ENCODE measurements at places on chromosomes 5 and 9.

DNA sequence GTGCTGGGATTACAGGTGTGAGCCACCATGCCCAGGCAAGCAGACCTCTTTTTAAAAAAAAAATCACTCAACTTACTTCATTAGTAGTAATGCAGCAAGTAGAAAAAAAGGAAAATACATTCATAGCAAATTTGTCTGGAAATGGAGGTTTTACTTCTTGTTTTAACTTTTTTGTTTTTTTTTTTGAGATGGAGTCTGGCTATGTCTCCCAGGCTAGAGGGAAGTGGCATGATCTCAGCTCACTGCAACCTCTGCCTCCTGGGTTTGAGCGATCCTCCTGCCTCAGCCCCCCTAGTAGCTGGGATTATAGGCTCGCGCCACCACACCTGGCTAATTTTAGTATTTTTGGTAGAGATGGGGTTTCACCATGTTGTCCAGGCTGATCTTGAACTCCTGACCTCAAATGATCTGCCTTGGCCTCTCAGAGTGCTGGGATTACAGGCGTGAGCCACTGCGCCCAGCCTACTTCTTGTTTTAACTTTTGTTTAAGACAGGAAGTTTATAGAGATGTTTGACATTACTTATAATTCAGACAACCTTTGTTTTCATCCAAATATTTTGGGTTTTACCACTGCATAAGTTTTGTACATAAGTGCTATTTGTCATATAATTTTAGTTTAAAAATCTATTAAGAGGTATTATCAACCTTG is 26.5 kb downstream of the UBE2R2 start:
- peaks cover 9% of the 10 kb centered on the region for H3K4me1 ChIP-seq
- no peak overlapping the region for H3K27ac ChIP-seq
- H3K36me3 ChIP-seq = no peaks in the 10 kb centered on the region

GRCh38 chr9:75111019-75111622 is 22.8 kb downstream of the OSTF1 start:
- H3K4me3 ChIP-seq = no peak overlapping the region
- H3K36me3 ChIP-seq = no peaks in the 10 kb centered on the region
- peaks cover 6% of the 10 kb centered on the region for H3K4me1 ChIP-seq
- no peaks in the 10 kb centered on the region for H3K27me3 ChIP-seq
- peak overlapping the region; percentile 56 for H3K27ac ChIP-seq

- H3K36me3 ChIP-seq = no peaks in the 10 kb centered on the region
- no peak overlapping the region for H3K4me3 ChIP-seq
- no peaks in the 10 kb centered on the region for H3K27me3 ChIP-seq
- H3K27ac ChIP-seq = no peak overlapping the region
- no peak for DNase-seq
- no peaks in the 10 kb centered on the region for H3K4me1 ChIP-seq
These were observed 429.1 kb upstream of the IRX4 start for GRCh38 chr5:2311851-2312250.

DNA sequence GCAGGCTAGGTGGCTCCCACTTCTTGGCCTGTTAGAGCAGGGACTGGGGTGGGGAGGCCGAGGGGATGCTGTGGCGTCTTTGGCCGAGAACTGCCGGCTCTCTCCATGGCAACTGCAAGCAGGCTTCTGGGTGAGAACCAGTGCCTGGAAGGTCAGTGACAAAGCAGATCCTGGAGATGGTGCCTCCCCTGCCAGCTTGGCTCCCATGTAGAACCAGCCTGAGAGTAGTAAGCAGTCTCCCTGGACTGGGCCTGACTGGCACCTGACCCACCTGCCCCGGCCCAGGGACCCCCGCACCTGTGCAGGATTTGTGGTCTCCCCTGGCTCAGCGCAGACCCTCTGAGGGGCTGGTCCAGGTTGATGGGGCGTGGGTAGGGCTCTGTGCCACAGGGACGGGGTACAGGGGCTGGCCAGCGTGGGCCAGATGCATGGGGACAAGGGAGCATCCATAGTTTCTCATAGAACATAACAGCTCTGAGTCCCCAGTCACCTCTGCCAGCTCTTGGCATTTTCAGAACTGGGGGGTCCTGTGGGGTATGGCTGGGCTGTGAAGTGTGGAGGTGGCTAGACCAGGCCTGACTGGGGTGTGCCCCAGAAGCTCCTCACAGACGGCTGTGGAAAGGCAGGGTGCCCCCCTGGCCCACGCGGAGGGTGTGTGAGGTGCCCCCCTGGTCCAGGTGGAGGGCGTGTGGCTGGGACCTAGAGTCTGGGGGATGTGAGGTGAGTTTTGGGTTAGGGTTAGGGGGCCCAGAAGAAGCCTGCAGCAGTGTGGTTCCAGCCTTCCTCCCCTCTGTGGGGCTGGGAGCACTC is 22.2 kb downstream of the CACNA1B start:
- no peaks in the 10 kb centered on the region for H3K36me3 ChIP-seq
- no peaks in the 10 kb centered on the region for H3K4me1 ChIP-seq
- H3K27ac ChIP-seq = no peak overlapping the region
- no peak for DNase-seq
- no peak overlapping the region for H3K4me3 ChIP-seq
- H3K27me3 ChIP-seq = no peaks in the 10 kb centered on the region

- H3K27me3 ChIP-seq = no peaks in the 10 kb centered on the region
- H3K4me1 ChIP-seq = no peaks in the 10 kb centered on the region
- no peaks in the 10 kb centered on the region for H3K36me3 ChIP-seq
- H3K4me3 ChIP-seq = no peak overlapping the region
- DNase-seq = no peak
- H3K27ac ChIP-seq = no peak overlapping the region
These were observed 49.0 kb upstream of the TNPO1 start for GRCh38 chr5:72767289-72768010.

DNA sequence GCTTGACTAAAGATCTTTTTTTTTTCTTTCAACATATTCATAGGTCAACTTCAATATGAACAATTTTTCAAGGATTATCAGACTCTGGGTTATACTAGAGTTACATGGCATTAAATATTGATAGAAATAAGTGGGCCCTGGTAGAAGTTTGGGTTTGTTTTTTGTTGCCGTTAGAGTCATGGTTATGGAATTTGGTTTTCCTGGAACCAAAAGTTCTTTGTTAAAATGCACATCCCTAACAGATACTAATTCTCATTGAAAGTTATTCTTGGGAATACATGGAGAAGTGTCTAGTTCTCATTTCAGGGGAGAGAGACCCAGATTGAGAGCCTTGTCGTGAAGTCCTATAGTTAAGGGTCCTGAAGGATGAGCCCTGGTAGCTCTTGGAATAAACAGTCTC is 124.9 kb downstream of the FGF1 start:
- no peak for DNase-seq
- no peak overlapping the region for H3K4me3 ChIP-seq

- DNase-seq = no peak
- H3K4me3 ChIP-seq = no peak overlapping the region
- no peak overlapping the region for H3K27ac ChIP-seq
- no peaks in the 10 kb centered on the region for H3K4me1 ChIP-seq
- H3K27me3 ChIP-seq = no peaks in the 10 kb centered on the region
- H3K36me3 ChIP-seq = no peaks in the 10 kb centered on the region
These were observed 499.0 kb downstream of the GADD45G start for GRCh38 chr9:90103771-90104170.

DNA sequence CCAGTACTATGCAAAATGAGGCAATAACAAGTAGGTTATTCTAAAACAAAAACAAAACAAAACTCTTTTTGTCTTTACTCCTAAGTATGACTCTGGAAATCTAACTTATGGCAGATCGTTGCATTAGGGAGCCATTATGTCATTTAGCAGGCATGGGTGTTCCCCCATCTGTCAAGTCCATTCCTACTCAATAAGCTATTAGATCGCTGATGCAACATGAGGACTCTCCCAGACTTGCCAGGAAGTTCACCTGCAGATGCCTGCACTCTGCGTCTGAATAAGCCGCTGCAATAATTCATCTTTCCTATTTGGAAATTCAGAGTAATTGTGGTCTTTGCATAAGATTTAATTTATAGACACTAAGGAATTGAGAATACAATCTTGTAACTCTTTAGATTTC is 585.0 kb downstream of the KIF4B start:
- no peak overlapping the region for H3K4me3 ChIP-seq
- no peaks in the 10 kb centered on the region for H3K27me3 ChIP-seq
- H3K27ac ChIP-seq = no peak overlapping the region
- no peaks in the 10 kb centered on the region for H3K36me3 ChIP-seq
- H3K4me1 ChIP-seq = no peaks in the 10 kb centered on the region

DNA sequence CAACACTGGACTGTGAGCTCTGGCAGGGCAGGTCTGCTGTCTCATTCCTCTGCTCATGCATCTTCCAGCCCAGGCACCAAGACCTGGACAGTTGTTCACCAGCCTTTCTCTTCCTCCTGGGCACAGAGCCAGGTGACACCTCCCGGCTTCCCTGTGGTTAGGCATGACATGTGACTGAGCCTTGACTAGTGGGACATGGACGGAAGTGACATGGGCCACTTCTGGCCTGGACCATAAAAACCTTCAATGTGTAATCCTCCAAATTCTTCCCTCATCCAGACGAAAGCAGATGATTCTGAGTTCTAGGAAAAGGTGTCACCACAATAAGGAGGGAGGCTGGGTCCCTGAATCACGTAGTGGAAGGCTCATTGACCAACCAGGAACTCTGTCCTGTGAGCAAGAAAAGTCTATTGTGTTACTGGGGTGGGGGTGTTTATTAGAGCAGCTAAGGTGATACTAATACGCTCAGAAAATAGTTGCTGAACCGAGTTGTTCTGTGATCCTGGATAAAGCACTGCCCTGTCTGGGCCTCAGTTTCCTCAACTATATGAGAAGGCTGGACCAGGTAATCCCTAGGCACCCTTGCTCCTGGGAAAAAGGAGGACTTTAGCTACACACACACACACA is 26.6 kb upstream of the CRB2 start:
- H3K4me1 ChIP-seq = no peaks in the 10 kb centered on the region
- no peaks in the 10 kb centered on the region for H3K36me3 ChIP-seq
- no peak overlapping the region for H3K4me3 ChIP-seq
- DNase-seq = peak; percentile 89

DNA sequence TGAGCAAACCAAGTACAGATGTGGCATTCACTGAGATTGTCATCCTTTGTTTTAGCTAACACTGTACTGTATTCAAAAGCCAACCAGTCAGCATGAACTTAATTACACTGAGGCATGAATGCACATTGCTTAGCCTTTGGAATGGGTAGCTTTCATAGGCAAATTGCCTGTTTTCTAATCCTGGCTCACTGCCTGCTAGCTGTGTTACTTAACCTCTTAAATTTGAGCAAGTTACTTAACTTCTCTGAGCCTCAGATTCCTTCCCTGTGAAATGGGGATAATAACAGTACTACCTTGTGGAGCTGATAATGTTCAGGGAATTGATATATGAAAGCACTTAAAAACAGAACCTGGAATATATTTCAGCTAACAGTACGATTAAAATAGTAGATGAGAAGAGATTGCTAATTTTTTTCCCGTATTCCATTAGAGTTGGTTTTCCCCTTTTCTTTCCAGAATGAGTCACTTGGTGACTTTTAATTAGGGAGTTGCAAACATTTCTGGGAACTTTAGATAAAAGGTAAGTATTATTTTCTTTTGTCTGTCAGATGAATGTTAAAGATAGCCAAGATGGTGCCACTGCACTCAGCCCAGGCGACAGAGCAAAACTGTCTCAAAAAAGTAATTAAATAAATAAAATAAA is 43.9 kb downstream of the ARRDC3 start:
- H3K27ac ChIP-seq = no peak overlapping the region
- H3K4me3 ChIP-seq = no peak overlapping the region
- no peak for DNase-seq

DNA sequence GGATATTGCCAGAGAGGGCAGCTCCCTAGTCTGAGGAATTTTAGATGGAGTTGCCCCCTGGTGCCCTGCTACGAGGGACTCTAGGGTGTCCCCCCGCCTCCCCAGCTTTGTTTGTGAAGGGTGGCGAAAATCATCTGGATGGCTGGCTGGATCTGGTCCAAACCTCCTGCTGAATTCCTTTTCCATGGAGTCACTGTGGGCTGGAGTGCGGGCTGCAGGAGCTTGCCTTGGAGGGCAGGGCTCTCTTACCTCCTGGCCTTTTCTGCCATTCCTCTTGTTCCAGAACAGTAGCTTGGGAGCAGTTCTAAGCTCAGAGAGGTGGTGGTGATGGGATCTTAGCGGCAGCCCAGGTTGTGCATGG is 2.1 kb downstream of the SYNPO start:
- H3K4me3 ChIP-seq = no peak overlapping the region
- H3K4me1 ChIP-seq = no peaks in the 10 kb centered on the region
- no peaks in the 10 kb centered on the region for H3K27me3 ChIP-seq
- H3K27ac ChIP-seq = peak overlapping the region; percentile 78
- no peaks in the 10 kb centered on the region for H3K36me3 ChIP-seq
- peak; percentile 57 for DNase-seq

DNA sequence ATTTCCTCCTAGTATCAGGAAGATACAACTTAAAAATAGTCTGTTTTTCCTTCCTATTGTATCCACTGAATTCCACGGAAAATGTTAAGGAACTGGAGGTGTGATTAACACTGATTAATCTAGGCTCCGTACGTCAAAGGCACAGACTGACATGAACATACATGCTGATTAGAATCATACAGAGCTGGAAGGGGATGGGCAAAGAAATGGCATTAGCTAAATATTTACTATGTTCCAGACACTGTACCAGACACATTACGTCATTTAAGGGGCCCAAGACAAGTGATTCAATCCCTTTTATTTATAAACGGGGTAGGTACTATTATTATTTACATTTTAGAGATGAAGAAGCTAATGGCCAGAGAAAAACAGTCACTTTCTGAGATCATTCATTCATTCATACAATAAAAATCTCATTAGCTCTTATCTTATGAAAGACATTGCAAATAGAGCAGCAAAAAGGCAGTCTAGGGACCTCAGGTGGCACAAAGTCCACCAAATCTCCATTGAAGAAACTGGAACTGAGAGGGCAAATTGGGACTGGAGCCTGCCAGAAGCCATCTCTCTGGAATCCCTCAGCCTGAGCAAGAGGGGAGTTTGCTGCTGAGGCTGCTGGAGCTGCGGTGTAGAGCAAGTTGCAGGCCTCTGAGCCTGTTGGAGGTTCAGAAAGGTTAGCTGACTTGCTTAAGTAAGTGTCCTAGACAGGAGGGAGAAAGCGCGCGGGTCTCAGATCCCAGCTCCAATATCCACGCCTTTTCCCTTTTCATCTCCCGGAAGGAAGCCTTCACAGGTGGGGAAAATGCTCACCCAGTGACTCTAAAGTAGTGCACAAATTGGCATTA is 1.6 kb upstream of the TGFBR1 start:
- no peaks in the 10 kb centered on the region for H3K27me3 ChIP-seq
- H3K4me3 ChIP-seq = no peak overlapping the region
- no peaks in the 10 kb centered on the region for H3K36me3 ChIP-seq
- no peak for DNase-seq
- H3K4me1 ChIP-seq = no peaks in the 10 kb centered on the region

DNA sequence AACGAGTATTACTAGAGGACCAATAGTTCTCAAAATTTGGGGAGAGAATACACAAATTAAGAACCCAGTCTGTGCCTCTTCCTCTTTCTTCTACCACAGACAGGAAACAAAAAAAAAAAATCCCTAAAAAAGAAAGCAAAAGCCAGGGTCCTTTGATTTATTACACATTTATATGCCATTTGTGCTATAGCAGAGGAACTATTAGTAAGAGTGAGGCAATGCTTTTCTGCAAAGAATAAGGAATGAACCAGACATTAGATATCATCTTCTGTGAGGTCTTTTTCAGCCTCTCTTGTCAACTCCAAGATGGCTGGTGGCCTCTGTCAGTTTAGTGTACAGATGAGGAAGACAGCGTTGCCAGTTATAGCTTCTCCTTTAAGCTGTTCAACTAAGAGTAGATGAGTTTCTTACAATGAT is 127.6 kb downstream of the RFX3 start:
- no peaks in the 10 kb centered on the region for H3K4me1 ChIP-seq
- DNase-seq = no peak
- no peak overlapping the region for H3K27ac ChIP-seq
- H3K36me3 ChIP-seq = no peaks in the 10 kb centered on the region

- no peak for DNase-seq
- H3K27me3 ChIP-seq = no peaks in the 10 kb centered on the region
- H3K4me1 ChIP-seq = no peaks in the 10 kb centered on the region
These were observed 67.1 kb upstream of the SMIM15 start for GRCh38 chr5:61229416-61229815.
